ENCODE measurements at places on chromosomes 7 and 10.

DNA sequence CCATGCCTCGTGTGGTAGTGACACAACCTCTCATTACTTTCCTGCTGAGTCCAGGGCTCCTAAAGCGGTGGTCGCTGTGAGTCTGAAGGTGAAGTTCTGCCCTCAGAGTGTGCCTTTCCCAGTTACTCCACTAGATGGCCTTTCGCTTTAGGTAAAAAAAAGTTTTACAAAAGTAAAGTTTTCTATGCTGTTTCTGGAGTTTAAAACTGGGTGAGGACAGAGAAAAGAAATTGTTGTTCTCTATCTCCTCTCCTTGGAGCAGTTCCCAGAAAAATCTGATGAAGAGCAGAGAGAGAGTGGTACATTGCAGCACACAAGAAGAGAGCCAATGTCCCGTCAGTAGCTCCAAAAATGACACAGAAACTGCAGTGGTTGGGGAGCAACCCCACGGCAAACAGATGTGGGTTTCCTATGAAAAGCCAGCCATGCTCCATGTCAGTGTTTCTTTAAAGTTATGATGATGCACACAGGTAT, 257.1 kb downstream of the GLI3 start:
- DNase-seq: no peak

- peak; percentile 86 for DNase-seq
Observed at GRCh38 chr10:101032637-101033224, 1.7 kb downstream of the SFXN3 start.

DNA sequence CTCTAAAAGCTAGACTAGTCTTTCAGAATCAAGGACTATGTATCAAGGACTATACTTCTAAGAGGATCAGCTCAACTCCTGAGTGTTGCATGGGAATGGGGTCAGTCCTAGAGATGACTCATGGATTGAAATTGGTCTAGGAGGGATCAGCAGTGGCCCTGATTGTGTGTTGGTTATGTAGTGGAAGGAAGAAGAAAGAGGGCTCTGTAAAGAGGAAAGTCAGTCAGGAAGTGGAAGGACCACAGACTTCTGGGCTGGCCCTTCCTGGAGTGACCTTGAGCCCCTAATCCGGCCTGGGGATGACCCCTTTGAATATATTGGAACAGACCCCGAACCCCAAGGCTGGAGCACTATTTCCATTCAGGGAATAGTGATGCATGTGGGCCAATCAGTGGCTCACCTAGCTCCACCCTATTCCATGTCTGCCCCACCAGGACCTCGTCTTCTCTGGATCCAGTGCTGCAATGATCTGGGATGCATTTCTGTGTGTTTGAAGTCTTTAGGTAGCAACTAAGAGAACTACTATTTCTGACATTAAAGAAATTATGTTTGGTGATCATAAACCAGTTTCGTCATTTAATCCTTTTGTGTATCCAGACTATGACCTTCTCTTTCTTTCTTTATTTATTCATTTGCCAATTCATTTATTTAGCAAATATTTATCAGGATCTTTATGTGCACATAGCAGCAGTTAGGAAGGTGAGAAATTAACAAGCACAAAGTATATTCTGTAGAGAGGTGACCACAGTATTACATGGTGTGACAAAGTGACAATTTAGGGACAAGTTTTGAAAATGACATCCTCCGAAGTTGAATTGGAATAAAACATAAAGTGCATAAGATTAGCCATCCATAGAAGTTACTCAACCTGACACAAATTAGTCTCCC, 48.6 kb upstream of the KIF5B start:
- no peak for DNase-seq

GRCh38 chr10:100554902-100555301, 19.2 kb downstream of the HIF1AN start:
- DNase-seq: no peak

DNA sequence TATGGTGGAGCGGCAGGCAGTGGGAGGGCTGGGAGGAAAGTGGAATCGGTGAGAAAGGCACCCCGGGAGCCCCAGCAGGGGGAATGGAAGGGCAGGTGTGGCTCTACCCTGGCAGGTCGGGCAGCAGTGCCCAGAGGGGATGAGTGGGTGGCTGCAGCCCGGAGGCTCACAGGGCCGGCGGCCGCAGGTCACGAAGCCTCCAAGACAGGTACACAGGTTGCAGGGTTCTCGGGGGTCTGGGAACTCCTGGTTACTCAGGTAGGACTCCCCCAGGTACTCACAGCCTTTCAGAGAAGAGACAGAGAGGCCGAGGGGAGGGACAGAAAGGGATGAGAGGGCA, 21.8 kb downstream of the KCP start:
- no peak for DNase-seq

DNA sequence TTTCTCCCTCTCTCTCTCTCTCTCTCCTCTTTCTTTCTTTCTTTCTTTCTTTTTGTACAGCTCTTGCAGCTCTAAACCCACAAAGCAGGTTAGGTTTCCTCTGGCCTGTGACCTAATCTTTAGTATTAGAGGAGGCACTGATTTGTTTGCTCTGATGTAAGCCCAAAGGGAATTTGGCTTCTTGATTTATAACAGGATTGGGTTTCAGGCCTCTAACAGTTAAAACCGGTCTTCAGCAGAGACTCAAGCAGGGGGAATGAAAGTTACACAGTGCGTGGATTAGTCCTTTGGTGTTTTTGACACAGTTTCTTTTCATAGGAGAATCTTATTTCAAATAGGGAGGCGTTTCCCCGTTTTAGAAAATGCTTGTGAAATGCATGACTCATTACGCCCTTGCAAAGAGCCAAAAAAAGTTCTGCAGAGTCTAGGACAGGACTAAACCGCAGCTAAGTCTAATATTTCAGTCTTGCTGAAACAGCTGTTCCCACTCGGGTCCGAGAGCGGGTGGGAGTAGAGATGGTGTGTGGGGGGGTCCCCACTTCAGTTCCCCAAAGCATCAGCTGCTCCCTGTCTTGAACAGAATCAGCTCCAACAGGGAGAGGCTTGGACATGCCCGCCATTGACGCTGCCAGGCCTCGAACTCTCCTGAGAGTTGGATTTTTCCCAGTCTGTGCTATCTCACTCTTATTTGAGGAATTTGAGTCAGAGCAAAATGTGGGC, 296.5 kb upstream of the PITRM1 start:
- peak; percentile 96 for DNase-seq

- DNase-seq: no peak
Observed at GRCh38 chr10:125779403-125780327, 4.0 kb upstream of the MMP21 start.

DNA sequence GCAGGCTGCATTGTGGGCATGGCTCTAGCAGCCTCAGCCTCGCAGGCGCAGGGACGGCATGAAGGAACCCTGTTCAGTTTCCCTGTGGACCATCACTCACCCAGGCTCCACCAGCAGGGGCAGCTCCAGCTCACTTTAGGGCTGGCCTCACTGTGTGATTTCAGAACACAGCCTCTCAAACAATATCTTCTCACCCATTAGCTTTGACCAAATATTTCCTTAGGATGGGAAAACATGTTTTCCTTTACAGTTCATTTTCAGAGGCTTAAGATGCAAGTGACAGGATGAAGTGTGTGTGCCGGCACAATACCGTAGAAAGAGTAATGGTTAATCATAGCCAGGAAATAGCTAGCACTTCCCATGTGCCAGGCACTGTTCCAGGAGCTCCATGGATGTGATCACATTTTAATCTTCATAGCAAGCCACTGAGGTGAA, 58.2 kb downstream of the LANCL2 start:
- no peak for DNase-seq

GRCh38 chr10:37488792-37489657, 363.6 kb downstream of the ANKRD30A start:
- no peak for DNase-seq

GRCh38 chr7:11430841-11431240, 401.2 kb downstream of the THSD7A start:
- DNase-seq: peak; percentile 35

DNA sequence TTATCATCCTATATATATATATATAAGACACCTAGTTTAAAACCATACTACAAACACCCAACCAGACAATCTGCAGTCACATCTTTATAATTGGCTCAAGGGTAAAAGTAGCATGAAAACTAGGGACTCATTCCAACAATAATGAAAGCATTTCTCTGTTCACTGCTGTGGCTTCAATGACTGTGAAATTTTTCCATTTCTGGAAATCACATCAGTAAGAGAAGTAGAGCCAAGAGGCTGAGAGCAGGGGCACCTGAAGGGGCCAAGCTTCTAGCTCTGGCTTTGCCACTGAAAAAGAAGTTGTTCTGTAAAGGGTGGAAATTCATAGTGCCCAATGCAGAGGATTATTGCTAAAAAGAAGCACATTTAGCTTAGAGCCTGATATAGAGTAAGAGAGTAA, 158.6 kb upstream of the GLI3 start:
- DNase-seq: no peak

GRCh38 chr10:121624836-121625486, 26.7 kb upstream of the FGFR2 start:
- no peak for DNase-seq

GRCh38 chr7:43116451-43116850, 4.0 kb downstream of the HECW1 start:
- DNase-seq: no peak

DNA sequence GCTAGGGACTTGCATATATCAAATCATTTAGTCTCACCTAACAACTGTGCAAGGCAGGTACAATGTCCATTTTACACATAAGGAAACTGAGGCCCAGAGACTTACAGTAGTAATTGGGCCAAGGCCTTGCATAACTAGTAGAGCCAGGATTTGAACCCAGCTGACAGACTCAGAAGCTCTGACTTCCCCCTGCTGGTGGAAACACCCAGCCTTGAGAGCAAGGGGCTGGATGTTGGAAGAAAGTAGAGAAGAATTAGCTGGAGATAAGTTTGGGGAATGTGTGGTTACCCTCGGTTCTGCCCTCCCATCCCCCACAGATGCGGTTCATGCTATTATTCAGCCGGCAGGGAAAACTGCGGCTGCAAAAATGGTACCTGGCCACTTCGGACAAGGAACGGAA, 2.0 kb downstream of the AP1S1 start:
- no peak for DNase-seq

GRCh38 chr10:113282564-113282963, 270.3 kb upstream of the HABP2 start:
- no peak for DNase-seq

- no peak for DNase-seq
Observed at GRCh38 chr10:132374176-132374575, 22.8 kb upstream of the PWWP2B start.

DNA sequence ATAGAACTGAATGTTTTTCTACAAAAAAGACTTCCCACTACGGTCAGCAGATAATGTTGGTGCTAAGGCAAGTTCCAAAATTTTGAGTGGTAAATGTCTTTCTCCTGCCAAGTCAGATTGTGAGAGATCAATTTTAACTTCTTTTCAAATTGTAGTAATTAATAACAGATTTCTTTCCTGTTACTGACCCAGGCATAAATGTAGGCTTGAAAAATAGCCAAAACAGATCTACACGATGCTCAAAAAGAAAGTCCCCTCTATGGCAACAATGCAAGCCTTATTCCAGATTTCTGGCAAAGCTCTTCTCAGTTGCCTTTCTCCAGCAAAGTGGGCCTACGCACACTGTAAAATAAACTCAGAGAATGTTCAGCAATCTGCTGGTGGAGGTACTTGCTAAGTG, 641.0 kb upstream of the NRP1 start:
- no peak for DNase-seq

- DNase-seq: no peak
Observed at GRCh38 chr10:55232553-55232952, 431.5 kb upstream of the PCDH15 start.

DNA sequence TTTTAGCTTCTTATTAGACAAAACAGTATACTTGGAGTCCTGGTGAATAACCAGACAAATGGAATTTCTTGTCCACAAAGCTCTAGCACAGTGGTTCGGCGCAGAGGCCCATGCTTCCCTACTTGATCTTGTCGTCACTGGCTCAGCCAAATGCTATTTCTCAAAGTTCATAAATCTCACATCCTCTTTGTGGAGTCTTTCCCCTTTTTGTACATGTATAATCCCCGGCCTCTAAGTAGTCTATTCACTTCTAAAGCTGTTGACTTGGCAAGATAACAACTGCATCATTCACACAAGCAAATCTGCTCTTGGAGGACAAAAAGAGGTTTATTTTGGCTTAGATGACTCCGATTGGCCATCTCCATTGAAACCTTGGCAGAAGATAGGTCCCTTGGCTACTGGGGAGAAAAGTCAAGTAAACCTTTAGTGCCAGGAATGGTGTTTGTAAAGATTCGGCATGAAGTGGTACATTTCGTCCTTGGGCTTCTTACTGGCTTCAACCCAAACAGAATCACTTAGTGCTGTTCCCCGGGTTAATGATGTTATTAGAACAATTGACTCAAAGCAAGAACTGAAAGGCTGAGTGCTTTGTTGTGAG, 5.1 kb upstream of the AKR1E2 start:
- DNase-seq: peak; percentile 79

DNA sequence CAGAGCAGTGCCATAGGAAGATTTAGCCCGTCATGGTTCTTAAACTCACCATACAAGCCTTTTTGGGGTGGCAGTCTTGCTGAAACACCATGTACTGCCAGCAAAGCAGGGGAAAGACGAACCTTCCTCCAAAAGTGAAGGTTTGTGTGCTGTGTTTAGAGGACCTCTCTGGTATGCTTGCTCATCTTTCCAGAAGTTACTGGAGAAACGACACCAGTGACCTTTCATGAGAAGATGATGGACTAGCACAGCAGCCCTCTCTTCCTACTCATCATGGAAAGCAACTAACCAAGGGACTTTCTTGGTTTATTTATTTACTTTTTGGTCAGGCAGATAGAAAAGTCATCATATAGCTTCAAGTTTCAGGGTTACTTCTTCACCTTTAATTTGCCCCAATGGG, 247.4 kb downstream of the PTEN start:
- no peak for DNase-seq

GRCh38 chr7:47614450-47614849, 32.5 kb upstream of the TNS3 start:
- DNase-seq: no peak

- DNase-seq: no peak
Observed at GRCh38 chr7:33873518-33873917, 31.8 kb upstream of the BMPER start.

DNA sequence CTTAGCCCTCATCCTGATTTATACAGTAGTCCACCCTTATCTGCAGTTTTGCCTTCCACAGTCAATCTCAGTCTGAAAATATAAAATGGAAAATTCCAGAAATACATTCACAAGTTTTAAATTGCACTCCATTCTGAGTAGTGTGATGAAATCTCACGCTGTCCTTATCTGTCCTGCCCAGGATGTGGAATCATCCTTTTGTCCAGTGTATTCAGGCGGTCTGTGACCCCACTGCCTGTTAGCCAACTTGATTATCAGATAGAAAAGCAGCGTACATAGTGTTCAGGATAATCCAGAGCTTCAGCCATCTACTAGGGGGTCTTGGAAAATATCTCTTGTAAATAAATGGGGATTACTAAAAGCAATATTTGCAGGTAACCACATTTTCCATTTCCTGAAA, 146.3 kb downstream of the MALRD1 start:
- no peak for DNase-seq

DNA sequence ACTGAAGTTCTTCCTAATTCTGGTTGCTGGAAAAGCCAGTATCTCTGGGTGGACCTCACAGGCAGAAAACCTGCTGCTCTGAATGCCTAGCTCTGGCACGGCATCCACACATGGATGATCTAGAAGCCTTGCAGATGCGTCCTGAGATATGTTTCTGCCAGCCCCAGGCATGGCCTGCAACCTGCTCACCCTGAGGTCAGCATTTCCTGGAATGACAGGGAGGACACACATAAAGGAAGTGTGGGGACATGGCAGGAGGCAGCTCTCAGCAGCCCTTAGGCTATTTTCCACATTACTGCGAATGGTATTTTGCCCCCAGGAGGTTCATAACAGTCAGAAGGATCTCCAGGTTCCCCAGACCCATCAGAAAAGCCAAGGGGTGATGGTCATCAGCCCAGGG, 23.2 kb downstream of the PLXNA4 start:
- DNase-seq: no peak
